ENCODE measurements at places on chromosomes 4 and X.

- no peak for DNase-seq
Measured at GRCh38 chr4:81601358-81601694, 129.6 kb upstream of the RASGEF1B start.

DNA sequence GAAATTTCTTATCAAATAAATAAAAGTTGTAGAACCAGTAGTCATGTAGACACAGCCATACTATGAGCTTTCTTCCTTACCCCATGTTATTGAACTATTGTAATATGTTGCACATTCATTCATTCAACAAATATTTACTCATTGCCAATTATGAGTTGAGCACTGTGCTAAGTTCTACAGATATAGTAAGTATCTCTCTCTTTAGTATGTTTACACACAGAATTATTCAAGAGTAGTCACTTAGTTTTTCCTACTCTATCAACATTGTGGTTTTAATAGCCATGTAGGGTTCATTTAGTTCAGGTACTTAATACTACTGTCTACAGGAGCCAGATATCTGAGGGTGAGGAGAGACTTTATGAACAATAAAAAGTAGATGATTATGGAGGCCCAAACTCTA lies 86.2 kb downstream of the TEX13A start:
- no peak for DNase-seq

GRCh38 chrX:18674788-18675735 lies 3.2 kb upstream of the RS1 start:
- DNase-seq: peak; percentile 67

- DNase-seq: no peak
Measured at GRCh38 chr4:6332042-6332668, 62.5 kb downstream of the WFS1 start.

GRCh38 chr4:74370912-74371311 lies 6.0 kb downstream of the EREG start:
- DNase-seq: no peak

DNA sequence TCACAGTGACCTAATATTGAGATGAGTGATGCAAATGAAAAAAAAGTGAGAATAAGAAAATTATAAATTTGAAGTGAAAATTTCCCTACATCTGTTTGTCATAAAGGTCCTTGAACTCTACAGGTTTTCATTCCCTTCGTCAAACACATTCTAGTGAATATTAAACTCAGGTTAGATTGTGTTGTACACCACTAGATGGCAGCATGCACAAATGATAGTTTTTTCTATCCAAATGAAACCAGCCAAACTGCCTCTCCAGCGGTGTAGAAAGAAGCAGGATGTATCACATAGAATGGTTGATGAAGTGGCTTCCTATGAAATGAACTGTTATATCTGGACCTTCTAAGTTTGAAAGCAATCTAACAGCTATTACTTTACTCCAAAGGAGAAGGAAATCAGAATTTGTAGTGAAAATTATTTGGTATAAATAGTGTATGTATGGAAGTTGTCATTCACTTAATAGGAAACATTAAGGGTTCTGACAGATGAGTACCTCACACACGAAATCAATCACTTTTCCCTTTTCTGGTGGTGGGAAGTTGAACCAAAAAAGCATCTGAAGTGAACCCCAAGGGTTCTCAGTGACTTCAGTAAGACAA lies 382.7 kb downstream of the UNC5C start:
- no peak for DNase-seq

DNA sequence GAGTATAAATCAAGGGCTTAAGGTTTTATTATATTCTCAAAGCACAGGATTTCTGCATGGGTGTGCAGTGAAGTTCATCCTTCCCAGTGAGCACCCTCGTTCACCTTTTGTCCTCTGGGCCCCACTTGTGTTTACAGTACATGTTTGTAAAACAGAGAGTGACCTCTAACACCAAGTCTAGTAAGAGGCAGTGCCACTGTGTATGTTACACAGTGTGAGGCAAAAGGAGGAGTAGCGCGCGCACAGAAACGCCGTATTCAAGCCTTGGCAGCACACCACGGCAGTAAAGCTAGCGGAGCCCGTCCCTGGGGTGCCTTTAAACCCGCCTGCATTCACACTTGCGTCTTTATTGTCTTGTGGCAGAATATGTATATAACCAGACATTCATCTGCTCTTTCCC lies 51.9 kb downstream of the CCNI start:
- DNase-seq: no peak

DNA sequence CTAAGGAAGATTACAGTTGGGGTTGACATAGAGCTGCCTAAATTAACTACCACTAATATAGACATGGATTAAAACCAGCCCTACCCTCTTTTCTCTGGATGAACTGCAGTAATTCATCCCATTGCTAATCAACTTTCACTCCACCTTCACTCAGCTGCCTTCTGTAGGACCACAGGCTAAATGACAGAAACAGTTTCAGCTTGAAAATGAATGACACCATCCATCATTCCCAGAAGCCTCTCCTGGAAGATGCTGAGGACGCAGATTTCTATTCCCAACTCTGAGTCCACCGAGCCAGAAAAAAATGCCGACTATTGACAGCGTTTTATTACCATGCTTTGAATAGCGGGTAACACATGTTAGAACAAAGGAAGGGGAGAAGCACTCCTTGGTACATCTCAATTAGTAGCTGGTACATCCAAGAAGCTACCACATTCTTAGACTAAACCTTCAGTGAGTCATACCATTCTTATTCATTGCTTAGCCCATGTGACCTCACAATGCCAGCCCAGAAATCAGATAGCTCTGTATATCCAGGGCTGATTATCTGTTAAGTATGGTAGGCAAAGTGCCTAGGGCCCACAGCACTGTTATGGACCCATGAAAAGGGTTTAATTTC lies 25.3 kb downstream of the DCX start:
- no peak for DNase-seq

DNA sequence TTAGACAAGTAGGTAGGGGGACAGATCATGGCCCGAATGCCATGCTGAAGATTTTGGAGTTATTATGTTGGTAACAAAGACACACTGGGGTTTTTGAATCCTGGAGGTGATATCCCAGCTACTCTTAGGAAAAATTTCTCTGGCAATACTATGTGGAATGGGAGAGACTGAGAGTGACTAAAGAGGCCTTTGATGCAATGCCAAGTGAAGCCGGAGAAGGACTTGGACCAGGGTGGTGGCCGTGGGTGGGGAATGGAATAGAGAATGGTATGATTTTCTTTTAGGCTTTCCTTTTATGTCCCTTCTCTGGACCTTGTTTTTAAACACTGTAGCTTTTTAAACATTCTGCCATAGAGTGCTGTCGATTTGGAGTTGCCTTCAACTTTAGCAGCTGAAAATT lies 141.6 kb downstream of the DCLK2 start:
- no peak for DNase-seq

- peak; percentile 22 for DNase-seq
Measured at GRCh38 chrX:103175944-103176753, 38.8 kb upstream of the BEX4 start.

DNA sequence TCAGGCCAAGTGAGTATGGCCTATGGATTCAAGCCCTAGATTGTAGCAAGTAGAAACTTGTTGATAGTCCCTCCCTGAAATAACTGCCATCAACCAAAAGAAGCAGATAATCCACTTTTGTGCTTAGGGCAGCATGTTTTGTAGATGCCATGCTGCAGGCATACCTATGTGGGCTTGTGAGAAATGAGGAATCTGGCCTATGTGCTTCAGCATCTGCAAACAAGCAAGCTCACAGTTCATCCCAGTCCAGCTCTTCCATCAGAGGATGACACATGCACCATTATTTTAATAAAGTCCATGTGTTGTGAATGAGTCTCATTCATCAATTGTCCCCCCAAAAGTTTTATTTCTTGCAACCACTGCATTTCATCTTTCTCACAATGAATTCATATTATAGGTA lies 421.9 kb upstream of the DIPK2B start:
- DNase-seq: no peak

GRCh38 chr4:11901089-11901488 lies 472.4 kb upstream of the HS3ST1 start:
- DNase-seq: no peak

GRCh38 chr4:142512161-142512560 lies 333.9 kb downstream of the INPP4B start:
- DNase-seq: no peak

DNA sequence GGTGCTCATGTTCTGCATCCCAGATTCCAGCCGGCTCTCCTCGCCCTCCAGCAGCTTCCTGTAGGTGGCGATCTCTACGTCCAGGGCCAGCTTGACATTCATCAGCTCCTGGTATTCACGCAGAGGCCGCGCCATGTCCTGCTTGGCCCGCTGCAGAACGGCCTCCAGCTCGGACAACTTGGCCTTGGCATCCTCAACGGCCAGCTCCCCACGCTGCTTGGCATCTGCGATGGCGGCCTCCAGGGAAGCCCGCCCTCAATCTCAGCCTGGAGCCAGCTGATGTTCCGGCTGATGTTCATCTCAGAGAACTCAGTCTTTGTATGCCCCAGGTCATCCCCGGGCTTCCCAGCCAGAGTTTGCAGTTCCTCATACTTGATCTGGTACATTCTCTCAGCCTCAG lies 431.8 kb upstream of the DIPK2B start:
- DNase-seq: no peak

DNA sequence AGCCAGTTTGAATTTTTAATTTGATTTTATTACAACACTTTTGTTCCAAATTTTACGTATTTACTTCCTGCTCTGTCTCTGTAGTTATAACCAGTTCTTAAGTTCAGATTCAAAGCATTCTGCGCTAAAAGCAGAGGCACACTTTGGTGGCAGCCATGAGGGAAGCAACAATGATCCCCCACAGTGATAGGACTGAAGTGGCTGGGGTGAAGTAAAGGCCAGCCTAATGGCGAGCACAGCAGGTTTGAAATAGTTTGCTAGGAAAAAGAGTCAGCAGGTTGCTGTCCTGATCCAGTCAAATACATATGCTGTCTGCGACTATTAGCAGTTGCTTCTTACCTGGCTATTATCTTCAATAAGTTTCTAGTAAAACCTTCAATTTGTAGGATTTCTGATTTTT lies 176.3 kb downstream of the RPA4 start:
- DNase-seq: no peak

DNA sequence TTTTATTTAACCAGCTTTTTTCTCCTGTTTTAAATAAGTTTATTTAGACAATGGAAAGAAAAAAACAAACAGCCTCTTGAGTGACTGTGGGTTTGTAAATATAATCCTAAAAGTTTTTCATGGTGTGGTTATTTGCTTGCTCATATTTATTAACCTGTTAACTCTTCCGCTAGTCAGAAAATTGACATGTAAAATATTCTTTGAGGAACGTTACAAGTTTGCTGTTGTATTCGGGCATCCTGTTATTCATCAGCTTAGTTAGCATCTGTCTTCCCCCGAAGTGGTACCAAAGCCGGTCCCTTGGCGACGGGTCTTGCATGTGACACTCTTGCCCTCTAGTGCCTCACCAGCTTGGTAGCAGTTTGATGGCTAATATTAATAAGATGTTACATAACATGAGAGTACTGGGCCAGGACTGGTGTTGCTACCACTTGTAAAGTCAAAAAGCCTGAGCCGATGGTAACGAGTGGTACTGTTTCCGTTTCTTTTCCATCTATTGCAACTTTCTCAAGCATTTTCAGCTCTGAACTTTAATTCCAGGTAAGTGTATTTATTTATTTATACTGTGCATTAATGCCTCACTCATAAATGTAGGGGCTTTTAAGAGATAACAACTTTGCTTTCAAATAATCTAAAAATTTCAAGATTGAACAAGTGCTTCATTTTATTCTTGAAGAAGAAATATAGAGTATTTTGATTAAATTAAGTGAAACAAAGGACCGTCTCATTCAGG lies at the start of gene NDST3:
Gene NDST3, plus strand, starts transcription at position 434 of the 733 bp plus-strand sequence. CDS start 19,425 bp downstream, outside the sequence.
- DNase-seq: no peak

GRCh38 chr4:34157547-34157946 lies 2086.8 kb downstream of the ARAP2 start:
- DNase-seq: no peak

- no peak for DNase-seq
Measured at GRCh38 chr4:40295572-40295971, 39.6 kb upstream of the CHRNA9 start.

DNA sequence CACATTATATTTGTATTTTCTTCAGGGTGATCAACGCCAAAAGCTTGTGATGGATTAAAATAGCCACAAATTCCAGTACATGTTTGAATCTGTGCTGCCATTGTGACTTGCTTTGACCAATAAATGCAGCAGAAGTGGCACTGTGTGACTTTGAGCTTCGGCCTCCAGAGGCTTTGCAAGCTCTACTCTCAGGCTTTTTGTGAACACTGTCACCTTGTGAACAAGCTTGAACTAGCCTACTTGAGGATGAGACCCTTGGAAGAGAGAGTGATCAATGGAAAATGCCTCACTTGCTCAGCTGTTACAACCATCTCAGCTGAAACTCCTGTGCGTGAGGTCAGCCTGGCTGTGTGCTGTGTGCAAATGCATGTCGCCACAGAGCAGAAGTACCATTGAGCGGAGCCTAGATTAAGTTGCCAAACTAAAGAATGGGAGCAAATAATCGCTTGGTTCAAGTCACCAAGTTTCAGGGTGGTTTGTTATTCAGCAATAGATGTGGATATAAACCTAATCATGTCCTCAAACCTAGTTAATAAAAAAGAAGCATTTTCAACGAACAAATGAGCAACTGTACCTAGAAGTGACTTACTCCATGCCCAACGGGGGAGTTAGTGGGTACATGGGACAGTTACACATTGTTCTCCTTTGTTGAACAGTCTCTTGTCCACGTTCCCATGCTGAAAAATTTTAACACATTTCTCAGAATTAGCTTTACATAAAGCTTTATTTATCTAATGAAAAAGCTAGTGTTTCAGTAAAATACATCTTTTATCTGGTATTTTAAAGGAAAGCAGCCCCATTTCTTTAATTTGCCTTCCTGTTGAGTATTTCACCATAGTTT lies 23.5 kb downstream of the NOA1 start:
- DNase-seq: no peak

DNA sequence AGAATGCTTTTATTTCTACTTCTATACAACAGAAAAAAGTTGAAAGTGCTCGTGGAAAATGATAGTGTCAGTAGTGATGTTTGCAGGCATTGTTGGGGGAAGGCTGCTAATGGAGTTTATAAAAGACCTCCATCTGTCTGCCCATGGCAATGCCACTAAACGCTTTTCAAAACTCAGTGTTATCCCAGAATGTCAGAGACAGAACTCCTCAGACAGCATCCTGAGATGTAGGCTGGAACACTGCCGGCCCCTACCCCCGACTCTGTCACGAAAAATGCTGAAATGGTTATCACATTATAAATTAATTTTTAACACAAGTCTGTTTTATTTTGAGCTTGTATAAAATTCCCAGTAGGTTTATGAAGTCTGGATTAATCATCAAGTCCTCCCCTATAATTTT lies 128.9 kb downstream of the HS3ST1 start:
- no peak for DNase-seq

DNA sequence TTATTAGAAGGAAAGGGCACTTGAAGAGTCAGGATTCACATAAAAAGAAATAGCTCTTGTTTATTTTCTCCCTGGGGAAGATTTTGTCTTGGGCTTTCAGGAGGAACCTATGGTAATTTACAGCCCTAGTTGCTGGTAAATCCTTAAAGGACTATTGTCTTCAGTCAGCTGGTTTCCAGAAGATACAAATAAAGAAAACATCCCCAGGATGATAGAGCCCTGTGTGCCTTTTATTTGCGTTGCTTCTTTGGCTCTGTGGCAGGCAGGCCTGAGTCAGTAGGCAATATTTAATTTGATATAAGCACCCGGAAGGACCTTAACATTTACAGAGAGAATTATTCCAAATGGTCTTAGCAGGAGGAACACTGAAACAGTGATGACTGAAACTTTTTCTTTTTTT lies 131.0 kb upstream of the SLC34A2 start:
- no peak for DNase-seq

Measured in stimulated activated CD4-positive, alpha-beta T cell treated with anti-CD3 and anti-CD28 coated beads, Interleukin-15, amount 100 ng/mL, for 1 hour (primary cell).